Hematopoietic multipotent progenitor cell treated with erythropoietin and hydrocortisone succinate and interleukin-3 and kit ligand, for 17 days (in vitro differentiated cells): ENCODE measurements at places on chromosomes 5 and 9.

DNA sequence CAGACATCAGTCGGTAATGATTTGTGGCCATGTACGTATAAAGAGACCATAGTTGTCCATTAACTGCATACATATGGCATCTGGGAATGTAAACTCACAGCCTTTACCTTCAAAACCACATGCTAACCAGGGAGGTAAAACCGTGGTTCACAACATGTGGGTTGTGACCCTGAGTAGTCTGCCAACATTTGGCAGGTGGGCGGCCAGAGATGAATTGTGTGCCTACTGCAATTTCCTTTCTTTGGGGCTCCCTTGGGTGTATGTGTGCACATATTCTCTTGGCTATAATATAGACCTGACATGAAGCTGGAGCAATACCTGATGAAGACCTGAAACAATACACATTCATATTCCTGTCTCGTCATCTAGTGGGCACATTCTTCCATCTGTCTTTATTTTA is 396.0 kb downstream of the MLLT3 start:
- no peak for DNase-seq

GRCh38 chr9:109403766-109404320 is 83.0 kb upstream of the EPB41L4B start:
- DNase-seq, result no peak

GRCh38 chr5:89471541-89471940 is 588.6 kb upstream of the MEF2C start:
- DNase-seq, result no peak

- DNase-seq, result no peak
Measured at GRCh38 chr5:136979131-136979530, 520.0 kb downstream of the SPOCK1 start.

- no peak for DNase-seq
Measured at GRCh38 chr5:121805911-121806310, 45.8 kb upstream of the FTMT start.

DNA sequence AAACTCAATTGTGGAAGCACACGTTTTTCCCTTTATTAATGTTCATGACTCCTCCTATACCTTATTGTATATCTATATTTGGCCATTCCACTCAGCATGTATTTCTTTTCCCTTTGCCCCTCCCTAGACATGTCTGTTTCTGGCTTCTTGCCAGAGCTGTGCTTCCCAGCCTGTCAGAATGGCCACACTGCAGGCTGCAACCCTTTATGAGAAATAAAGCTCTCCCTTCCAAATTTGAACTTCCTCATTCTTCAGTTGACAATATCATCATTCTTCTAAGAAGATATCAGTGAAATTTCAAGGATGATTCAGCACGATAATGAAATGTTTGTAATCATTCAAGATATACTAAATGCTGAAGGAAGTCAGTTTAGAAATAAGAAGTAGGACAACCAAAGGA is 107.6 kb upstream of the PRSS3 start:
- peak; percentile 47 for DNase-seq

GRCh38 chr9:93116072-93116961 is 17.7 kb downstream of the NINJ1 start:
- DNase-seq, result no peak

GRCh38 chr5:123700624-123701287 is 188.8 kb downstream of the CSNK1G3 start:
- no peak for DNase-seq

GRCh38 chr9:93154293-93154903 is 20.3 kb upstream of the NINJ1 start:
- no peak for DNase-seq

DNA sequence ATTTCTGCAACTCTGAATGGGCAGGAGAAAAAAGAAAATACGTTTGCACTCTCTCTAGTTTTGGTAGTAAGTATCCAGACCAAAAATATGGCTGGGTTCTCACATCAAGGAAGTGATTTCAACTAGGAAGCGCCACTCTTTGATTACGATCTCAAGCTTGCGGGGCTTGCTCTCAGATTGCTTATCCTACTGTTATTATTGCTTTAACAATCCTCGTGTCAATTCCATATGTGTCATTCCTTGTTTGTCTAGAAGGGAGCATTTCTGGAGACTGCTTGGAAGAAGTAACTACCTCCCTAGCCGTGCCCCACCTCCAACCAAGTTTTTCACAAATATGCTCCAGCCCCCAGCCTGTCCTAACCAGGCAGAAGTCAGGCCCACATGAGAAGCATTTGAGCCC is 3.5 kb downstream of the PRUNE2 start:
- no peak for DNase-seq

- no peak for DNase-seq
Measured at GRCh38 chr9:127572961-127573721, 38.9 kb upstream of the STXBP1 start.

DNA sequence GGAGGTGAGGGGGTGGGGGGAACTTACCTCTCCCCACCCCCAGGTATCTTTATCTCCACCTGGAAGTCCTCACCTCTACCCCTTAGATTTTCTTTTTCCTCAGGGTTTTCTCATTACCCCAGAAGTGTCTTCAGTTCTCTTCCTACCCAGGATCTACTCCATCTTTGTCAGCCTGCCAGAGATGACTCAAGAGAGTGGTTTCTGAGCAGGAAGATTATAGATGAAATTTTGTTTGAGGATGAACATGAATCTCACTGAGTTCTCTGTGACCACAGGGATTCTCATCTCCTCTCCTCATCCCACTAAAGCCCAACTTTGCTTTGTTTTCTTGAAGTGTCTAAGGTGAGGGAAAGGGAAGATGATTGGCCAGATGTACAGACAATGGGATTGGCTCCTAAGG is 5.2 kb upstream of the HINT2 start:
- no peak for DNase-seq

GRCh38 chr9:106717686-106718085 is 145.3 kb upstream of the ZNF462 start:
- no peak for DNase-seq

DNA sequence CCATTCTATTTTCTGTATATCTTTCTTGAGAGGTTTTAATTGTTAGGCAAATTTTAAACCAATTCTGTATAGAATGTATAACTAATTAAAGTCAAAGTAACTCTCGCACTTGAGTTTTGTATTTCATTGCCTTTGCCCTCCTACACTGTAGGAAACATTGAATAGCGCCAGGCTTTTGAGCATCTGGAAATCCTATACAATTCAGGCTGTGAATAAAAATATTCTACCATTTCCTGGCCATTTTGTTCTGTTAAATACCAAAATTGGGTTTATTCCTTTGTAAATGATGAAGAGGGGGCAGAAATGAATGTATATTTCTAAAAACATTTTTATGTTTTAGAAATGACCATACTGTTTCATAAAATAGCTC is 571.8 kb upstream of the CLINT1 start:
- DNase-seq, result no peak

GRCh38 chr5:1468247-1468612 is 23.0 kb upstream of the SLC6A3 start:
- DNase-seq, result no peak

DNA sequence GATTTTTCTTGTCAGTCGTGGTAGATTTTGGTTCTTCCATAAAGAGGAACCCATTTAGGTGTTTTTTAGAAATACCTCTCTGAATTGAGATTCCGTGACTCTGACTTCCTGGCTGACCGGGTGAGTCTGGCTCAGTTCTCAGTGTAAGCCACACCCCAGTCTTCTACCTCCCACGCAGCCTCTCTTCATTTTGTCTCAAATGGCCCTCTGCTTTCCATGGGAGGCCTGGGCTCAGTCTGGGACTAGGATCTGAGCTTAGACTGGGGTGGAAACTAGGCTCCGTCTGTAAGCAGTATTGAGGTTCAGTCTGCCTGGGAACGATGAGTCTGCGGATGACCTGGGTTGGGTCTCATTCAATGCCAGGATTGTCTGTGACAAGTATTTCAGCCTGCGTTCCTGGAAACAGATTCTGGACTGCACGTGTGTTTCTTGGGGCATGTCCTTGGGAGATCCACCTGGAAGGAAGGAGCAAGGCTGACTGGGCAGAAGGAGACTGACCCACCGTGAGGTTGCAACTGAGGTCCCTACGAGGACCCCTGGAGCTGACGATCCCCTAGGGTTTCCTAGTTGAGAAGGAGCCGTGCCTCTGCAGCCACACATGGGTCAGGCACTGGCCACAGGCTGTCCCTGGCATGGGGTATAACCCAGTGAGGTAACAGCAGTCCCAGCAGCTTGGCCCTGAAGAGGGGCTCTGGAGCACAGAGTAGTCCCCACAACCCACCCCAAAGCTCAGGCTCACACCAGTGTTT is 12.4 kb upstream of the CRB2 start:
- DNase-seq, result no peak

DNA sequence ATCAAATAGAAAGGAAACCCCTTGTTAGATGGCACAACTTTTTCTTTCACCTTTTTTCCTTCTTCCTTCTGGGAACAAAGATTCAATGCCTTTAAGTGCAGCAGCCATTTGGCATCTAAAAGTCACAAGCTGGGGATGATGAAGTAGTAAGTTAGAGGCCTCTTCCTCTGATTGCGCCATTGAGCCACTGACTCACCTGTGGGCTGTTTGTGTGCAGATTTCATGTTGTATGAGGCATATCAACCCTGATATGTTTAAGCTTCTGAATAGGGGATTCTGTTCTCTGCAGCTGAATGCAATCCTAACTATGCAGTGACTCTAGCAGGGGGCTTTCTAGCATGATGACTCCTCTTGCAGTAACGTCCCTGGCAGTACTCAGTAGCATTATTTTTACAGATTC is 599.9 kb downstream of the CSNK1G3 start:
- no peak for DNase-seq

- no peak for DNase-seq
Measured at GRCh38 chr5:179534431-179534830, 15.9 kb upstream of the RUFY1 start.

GRCh38 chr5:73781107-73781768 is 155.2 kb downstream of the ARHGEF28 start:
- DNase-seq, result no peak

DNA sequence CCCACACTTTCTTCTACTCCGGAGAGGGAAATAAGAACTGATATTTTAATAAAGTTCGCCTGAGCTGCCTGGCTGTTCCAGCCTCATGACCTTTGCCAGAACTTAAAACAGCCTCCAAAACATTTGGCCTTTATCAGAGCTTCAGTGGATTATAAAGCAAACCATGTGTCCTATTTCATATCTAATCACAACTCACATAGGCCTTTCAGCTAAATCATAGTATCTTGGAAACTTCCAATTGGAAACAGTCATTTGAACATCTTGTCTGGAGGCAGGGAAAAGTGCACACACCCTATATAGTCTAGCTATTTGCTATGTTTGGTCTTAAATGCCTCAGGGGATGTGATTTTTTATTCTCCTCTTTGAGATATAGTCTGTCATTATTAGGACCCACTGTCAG is 46.0 kb upstream of the FREM1 start:
- no peak for DNase-seq

DNA sequence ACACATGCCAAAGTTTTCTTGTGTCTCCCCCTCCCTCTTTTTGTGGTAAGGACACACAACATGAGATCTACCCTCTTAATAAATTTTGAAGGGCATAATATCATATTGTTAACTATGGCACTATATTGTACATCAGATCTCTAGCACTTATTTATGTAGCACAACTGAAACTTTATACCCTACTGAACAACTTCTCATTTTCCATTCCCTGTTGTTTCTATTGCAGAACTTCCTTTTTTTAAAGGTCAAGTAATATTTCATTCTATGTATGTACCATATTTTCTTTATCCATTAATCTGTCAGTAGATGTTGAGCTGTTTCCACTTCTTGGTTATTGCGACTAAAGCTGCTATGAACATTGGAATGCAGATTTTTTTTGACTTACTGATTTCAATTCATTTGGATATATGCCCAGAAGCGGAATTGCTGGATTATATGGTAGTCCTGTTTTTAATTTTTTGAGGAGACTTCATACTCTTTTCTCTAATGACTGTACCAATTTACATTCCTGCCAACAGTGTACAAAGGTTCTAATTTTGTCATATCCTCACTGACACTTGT is 305.3 kb downstream of the PRR16 start:
- no peak for DNase-seq

- peak; percentile 53 for DNase-seq
Measured at GRCh38 chr9:70420441-70421271, 6.2 kb upstream of the KLF9 start.

DNA sequence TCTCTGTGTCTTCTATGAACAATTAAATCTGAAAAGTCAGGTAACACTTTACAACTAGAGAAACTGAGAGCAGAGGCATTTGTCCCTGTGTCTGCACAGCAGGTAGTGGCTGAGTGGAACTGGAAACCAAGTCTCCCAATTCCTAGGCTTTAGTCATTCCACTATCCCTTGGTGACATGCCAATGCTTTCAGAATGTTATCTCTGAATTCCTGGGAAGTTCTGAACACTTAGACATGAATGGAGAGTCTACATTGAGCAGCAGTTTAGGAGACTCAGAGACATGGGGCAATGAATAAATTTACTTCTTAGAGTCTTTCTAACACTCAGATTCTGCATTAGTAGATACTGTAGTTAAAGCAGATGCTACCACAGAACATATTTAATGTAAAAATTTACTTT is 94.8 kb upstream of the APC start:
- no peak for DNase-seq

DNA sequence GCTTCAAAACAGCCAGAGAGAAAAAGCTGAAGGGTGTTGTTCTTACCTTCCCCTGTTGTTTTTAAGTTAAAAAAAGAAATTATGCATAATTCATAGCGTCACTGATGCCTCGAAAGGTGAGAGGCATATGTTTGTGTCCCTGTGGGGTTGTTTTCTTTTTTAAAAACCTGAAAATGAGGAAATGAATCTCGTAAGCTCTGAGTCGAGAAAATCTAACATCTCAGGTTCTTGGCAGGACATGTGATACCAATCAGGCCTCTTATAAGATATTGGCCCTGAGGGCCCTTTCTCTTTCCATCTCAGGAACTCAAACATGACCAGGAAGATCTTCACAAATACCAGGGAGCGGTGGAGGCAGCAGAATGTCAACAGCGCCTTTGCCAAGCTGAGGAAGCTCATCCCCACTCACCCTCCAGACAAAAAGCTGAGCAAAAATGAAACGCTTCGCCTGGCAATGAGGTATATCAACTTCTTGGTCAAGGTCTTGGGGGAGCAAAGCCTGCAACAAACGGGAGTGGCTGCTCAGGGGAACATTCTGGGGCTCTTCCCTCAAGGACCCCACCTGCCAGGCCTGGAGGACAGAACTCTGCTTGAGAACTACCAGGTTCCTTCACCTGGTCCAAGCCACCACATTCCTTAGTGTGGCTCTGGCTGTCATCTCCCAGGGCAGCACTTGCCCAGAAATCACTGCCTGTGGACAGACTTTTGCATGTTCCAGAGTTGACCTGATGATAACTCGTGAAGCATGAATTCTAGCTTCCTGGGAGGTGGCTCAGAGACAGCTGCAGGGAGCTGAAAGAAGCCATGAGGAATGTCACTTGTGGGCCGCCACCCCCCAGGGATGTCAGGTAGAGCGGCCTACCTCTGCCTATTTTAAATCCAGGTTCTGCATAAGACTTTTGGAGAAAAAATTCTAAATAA is at the start of gene TAL2:
TAL2 (plus strand) TSS at position 274 of the 921 bp plus-strand sequence; CDS start at position 314, 40 bp downstream.
- no peak for DNase-seq

DNA sequence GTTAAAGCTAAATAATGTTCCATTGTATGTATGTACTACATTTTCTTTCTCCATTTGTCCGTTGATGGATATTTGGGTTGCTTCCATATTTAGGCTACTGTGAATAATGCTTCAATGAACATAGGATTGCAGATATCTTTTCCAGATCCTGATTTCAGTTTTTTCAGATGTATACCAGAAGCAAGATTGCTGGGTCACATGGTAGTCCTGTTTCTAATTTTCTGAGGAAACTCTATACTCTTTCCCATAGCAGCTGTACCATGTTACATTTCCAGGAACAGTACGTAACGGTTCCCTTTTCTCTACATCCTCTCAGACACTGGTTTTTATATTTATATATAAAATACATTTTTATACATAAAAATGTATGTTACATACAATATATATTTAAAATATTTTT is 121.8 kb downstream of the GCNT1 start:
- no peak for DNase-seq
